ENCODE measurements at places on chromosomes 2 and 18.

- no peak for DNase-seq
Measured at GRCh38 chr2:199770716-199771115, 80.3 kb downstream of the FTCDNL1 start.

- DNase-seq, result no peak
Measured at GRCh38 chr2:196980001-196980400, 53.5 kb upstream of the PGAP1 start.

GRCh38 chr2:239376351-239376750, 24.5 kb downstream of the HDAC4 start:
- DNase-seq, result no peak

DNA sequence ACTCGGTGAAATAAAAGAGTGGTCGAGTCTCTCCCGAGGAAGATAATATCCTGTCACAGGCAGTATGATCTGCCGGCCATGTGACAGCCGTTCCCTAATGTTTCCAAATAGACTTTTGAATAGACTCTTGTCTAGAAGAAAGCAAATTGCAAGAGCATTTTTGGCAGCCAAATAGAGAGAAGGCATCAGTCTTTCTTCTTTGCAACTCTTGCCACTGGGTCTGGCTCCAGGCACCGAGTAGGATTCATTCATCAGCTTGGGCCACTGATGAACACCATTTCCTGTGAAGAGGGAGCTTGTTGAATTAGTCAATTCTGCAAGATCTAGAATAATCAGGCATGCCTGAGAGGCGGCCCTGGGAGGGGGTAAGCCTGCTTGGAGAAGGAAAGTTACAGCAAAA, 165.6 kb downstream of the KLHL29 start:
- DNase-seq, result peak; percentile 37

DNA sequence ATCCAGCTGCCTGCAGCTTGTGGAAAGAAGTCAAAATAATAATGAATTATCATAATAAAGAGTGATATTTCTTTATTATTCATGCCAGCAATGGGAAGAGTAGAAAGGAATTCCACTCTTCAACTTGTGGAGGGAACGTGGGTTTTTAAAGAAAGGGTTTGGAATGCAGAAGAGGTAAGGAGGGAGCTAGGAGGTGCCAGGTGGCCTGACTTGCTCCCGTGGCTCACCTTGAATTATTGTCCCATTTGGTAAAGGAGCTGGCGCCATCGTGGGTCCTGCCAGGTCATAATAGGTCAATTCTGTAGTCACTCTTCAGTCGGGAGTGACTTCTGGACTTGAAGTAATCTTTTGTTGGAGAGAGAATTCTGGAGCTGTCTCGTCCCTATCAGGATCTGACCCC, 95.2 kb upstream of the BARD1 start:
- DNase-seq, result no peak

GRCh38 chr2:187215532-187216240, 232.4 kb downstream of the CALCRL start:
- DNase-seq, result peak; percentile 43

DNA sequence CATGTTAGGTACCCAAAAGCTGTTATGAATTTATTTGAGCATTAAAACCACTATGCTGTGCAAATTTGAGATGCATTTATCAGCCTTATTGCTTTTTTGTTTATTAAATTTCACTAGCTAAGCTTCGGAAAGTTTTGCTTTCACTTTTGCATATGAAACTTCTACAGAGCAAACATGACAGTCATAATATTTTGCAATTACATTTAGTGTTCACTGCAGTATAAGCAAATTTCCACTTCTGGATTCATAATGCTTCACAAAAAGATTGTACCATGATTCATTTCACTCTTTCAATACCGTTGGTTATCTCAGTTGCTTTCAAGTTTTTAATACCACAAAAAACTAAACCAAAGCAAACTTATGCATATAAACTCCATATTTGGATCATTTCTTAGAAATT, 228.7 kb upstream of the SLC8A1 start:
- DNase-seq, result peak; percentile 16

DNA sequence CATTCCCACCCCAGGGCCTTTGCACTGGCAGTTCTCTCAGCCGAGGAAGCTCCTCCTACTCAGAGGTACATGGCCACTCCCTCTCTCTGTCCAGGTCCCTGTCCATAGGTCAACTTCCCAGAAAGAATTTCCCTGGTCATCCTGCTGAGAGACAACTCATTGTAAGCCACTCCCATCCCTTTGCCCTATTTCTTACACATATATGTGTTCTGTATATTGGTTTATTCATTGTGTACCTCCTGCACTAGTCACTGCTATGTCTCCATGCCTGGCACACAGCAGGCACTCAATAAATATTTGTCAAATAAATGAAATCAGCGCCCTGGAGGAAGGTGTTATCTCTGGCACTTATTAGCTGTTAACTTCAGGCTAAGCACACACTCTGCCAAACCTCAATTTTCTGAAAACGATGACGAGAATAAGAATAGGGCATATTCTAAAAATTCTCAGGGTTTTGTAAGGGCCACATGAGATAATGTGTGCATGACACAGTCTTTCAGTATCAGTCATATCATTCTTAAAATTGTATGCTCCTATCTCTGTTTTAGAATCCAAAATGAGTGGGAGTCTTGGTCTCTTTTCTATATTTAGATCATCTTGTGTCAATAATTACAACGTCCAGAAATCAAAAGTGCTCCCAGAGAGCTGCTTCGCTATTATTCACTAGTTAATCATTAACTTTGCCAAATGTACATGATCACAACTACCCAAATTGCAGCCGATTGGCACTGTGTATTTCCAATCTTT, 198.0 kb downstream of the ALK start:
- DNase-seq, result no peak

- no peak for DNase-seq
Measured at GRCh38 chr2:19751631-19752030, 150.2 kb downstream of the TTC32 start.

DNA sequence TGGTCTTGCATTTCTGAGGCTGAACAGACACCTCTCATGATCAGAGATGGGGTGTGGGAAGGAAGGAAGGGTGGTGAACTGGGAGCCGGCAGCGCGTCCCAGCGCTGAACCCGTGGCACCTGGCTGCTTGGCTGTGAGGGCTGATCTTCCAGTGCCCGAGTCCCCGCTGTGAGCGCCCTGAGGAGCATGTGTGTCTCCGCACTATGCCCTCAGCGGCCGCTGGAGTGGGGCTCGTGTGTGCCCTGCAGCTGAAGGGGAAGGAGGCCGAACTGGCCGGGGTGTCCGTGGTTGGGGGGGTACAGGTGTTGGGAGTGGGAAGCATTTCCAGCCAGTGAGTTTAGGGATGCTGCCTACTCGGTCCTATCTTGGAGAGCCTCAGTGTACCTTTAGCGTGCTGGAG, 82.2 kb downstream of the LDLRAD4 start:
- DNase-seq, result no peak

GRCh38 chr2:219218217-219218731, 484 bp downstream of the ABCB6 start:
- peak; percentile 74 for DNase-seq

DNA sequence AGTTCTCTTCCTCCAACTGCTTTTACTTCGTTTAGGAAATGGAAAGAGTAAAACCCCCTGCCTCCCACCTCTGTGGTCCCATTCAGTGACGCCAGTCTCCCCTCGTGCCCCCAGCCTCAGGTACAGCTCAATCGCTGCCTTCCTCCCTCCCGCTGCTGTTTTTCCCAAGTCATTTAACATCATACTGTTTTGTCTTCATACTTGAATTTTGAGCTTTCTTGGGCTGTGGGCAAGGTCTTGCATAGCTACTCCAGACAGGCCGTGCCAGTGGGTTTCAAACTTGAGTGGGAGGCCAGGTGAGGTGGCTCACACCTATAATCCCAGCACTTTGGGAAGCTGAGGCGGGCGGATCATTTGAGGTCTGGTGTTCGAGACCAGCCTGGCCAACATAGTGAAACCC, 155.3 kb downstream of the TANC1 start:
- no peak for DNase-seq

DNA sequence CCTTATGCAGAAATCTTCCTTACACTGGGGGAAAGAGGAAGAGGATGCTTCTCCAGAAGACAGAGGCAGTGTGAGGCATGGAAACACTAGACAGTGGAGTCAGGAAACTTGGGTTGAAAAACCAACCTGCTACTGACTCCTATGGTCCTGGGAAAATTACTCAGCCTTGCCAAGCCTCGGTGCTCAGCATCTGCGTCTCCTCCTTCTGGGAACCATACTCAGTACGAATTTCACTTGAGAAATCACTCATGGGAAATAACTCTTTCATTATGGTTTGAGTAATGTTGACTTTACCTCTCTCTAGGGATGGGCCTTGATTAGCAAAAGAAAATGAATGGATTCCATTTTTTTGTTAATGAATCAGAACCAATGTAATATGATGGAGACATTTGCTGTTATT, 96.5 kb downstream of the KCNE4 start:
- no peak for DNase-seq

GRCh38 chr2:126644630-126645191, 11.2 kb upstream of the GYPC start:
- DNase-seq, result no peak

DNA sequence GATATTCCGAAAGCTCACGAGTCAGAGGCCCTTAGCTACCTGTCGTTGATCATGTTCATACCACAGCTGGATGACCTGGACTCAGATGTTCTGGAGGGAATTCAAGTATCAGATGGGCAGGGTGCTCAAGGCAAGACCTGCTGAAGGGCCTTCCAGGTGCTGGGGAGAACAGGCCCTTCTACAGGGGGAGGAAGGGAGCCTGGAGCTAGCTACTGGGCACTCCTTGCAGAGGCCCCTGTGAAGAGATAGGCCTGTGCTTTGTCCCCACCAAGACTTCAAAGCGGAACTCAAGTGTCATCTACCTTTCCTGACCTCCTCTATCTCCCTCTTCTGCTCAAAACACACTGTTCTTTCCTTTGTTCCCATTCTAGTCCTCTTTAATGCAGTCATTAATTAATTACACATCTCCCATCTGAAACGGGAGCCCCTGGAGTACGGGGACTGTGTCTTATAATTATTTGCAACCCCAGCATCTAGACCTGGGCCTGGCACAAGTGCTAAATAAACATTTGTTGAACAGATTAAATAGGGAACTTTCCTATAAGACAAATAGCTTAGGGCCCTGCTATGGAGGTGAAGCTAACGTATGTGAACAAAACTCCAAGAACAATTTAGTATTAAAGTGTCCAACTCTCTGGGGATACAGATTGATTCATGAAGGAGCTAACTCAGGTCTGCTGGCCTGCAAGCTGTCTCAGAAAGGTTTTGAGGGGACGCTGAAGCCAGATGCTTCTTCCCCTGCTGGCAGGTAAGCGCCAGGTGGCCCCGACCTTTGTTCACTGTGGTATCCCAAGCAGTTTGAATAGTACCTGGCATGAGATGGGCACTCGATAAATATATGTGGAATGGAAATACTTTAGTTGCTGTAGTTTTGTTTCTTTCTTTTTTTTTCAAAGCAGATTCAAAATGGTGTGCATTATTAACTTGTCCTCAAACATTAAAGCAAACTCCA, 22.0 kb downstream of the RHOB start:
- no peak for DNase-seq

GRCh38 chr18:60411715-60412114, 39.1 kb upstream of the MC4R start:
- DNase-seq, result no peak

- DNase-seq, result no peak
Measured at GRCh38 chr2:37215250-37215649, 16.1 kb downstream of the CEBPZ start.

GRCh38 chr2:98506881-98507280, 62.2 kb downstream of the INPP4A start:
- DNase-seq, result no peak

GRCh38 chr2:241207151-241207550, 18.7 kb downstream of the ANO7 start:
- no peak for DNase-seq

DNA sequence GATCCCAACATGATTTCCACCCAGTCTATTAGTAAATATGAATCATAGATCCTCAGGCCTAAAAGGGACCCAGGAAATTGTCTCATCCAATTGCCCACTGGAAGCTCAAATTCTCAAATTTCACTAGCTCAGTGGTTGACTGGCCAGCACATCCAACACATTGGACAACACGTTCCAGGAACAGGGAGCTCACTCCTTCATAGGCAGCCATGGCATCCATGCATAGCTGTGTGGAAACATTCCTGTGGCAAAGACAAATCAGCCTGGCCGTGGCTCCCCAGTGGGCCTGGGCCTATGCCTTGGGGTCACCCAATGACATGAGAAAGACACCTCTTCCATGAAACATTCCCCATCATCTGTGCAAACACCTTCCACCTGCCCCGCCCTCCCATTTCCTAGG, 261.1 kb downstream of the ANAPC1 start:
- peak; percentile 55 for DNase-seq

GRCh38 chr2:24075259-24075658, 867 bp downstream of the SF3B6 start:
- DNase-seq, result no peak

DNA sequence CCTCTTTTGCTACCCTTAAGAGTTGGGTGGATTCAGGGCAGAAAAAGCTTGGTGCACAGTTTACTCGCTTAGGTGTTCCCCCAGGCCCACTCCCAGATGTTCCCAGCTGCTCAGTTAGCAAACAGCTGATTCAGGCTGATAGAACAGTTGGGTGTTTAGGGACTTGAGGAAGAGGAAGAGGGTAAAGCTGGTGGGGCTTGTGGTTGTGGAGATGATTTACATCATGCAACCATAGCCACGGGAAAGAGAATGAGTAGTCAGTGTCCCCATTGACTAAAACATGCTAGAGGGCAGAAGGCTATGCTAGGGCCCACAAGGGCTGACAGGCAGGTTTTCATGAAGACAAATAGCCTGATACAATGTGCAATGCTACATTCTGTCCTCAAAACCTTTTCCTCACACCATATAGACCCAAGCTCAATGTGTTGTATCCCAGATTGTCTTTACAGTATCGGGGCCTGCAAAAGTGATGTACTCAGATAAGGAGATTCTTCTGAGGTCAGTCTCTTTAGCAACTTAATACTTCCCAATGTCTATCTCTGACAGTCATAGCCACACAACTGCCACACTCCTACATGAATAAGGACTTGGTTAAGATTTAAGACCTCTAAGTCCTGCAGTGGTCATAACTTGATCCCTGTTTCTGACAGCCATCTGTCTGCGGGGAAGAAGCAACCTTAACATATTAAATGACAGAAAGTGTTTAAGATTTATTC, 15.6 kb downstream of the COLEC12 start:
- DNase-seq, result no peak

DNA sequence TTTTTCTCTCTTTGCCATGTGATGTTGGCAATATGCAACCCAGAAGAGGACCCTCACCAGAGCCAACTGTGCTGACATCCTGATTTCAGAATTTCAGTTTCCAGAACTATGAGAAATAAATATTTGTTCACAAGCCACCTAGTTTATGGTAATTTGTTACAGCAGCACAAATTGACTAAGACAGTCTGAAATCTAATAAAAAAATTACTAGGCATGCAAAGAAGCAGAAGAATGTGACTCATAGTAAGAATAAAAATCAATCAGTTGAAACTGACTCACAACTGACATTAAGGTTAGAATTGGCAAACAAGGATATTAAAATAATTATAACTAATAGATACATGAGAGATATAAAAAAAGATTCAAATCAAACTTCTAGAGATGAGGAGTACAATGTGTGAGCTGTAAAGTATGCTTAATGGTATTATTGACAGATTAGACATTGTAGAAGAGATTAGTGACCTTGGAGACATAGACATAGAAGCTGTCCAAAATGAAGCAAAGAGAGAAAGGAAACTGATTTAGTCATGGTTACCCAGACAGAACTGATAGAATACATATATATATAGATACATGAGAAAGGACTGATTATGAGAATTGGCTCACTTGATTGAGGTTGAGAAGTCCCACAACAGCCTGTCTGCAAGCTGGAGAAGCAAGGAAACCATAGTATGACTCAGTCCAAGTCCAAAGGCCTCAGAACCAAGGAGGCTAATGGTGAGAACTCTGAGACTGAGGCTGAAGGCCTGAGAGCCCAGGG, 27.8 kb upstream of the TTC39C start:
- DNase-seq, result no peak
